ENCODE measurements at places on chromosomes 16 and 17. TPM values are rescaled to one million over a fixed set of nuclear protein-coding genes. Genes with fewer than 3 reads are reported as not detected.

COTL1 gene
- polyA plus RNA-seq, result 425 TPM

CASKIN1 gene
- not detected for polyA plus RNA-seq

HOXB6 gene
- polyA plus RNA-seq, result not detected

CDT1 gene
- polyA plus RNA-seq, result 0.46 TPM

VAT1L gene
- polyA plus RNA-seq, result not detected

KRTAP3-2 gene
- not detected for polyA plus RNA-seq

QRICH2 gene
- polyA plus RNA-seq, result 0.13 TPM

ZNF594 gene
- 1.7 TPM for polyA plus RNA-seq

ZNF263 gene
- polyA plus RNA-seq, result 33.9 TPM

Measured in naive thymus-derived CD8-positive, alpha-beta T cell (primary cell).